Putamen (tissue), 1 donor: ENCODE measurements at places on chromosomes 1 and 21.

GRCh38 chr1:61079898-61080336 lies 2.4 kb upstream of the NFIA start:
- peak; percentile 94 for DNase-seq

GRCh38 chr1:207828485-207829158 lies 76.8 kb downstream of the CD46 start:
- DNase-seq, result peak; percentile 86

GRCh38 chr1:36284517-36284916 lies 21.7 kb upstream of the SH3D21 start:
- DNase-seq, result no peak

DNA sequence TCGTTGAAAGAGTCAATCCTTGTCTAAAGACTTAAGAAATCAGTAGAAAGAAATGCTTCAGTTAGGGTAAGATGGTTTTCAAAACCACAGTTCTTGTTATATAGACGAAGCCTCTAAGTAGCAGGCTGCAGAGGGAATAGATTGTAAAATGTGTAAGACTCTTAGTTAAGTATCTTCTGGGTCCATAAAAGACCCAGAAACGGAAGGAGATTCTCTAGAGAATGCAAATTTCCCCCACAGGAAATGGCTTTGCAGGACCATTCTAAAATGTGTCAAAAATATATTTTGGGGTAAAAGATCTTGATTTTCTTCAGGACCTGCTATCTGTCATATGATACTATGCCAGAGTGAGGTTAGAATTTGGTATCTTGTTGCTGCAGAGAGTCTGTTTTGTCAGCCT lies 13.4 kb downstream of the OR2T1 start:
- no peak for DNase-seq

- no peak for DNase-seq
Measured at GRCh38 chr21:35198982-35199732, 150.1 kb upstream of the RUNX1 start.

- no peak for DNase-seq
Measured at GRCh38 chr1:244964112-244964971, 100.0 kb upstream of the HNRNPU start.

DNA sequence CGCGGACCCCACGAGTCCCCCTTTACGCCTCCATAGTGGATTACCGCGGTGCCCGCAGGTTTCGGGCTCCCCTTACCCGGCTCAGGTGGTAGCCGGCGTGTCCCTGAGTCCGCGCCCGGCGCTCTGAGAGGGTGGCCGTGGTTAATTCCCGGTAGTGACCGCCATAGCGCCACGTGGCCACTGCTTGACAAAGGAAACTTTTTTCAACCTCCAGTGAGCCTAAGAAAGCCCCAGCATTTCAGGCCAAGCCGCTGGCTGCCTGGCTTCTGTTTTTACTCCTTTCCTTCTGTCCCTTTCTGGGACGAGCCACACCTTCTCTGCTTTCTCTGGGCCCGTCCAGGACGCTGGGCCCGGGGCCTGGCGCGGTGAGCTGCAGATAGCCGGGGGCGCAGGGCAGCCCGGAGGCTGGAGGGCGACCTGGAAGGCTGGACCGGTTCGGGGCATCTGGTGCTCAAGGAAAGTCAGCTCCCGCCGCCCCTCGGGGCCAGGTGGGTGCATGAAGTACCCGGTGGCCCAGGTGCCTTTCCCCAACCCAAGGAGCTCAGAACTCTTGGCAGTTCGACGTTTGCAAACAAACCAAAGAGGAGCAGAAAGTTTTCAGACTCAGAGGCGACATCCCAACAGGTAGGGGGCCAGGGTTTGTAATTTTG lies 540 bp upstream of the C1orf198 start:
- no peak for DNase-seq

DNA sequence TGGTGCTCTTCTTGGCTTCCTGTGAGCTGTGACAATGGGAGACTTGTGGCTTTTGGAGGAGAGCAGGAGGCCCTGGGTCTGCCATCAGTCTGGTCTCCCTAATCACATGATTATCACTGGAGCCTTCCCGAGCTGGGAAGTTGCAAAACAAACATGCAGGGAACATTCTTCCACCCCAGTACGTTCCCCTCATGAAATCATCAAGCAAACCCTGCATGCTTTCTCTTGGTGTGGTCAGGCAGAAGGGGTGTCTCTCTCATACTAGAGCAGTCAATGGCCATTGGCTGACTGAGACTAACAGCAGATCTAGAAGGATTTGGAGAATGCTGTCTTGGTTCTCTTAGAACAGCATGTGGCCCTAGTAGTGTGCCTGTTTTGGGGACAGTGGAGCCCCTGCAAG lies 111.2 kb downstream of the LIPI start:
- DNase-seq, result no peak

GRCh38 chr1:24348196-24348595 lies 29.0 kb downstream of the GRHL3 start:
- DNase-seq, result no peak

DNA sequence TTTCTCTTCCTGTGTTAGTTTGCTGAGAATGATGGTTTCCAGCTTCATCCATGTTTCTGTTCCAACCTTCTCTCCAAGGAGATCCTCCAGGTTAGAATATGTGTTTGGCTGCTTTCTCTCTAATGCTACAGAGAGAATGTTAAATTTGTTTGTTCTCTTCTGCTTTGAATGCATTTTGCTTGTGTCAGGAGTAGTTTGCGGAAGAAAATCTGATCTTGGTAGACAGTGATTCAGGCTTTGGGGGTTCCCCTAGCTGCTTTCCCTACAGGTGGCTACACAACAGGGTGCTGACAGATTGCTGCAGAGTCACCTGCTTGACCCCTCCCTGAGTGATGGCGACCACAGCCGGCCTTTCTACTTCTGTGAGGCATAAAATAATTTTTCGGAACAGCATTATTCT lies 41.8 kb downstream of the MACO1 start:
- DNase-seq, result no peak
